ENCODE measurements at places on chromosomes 6 and 20.

- no peak for DNase-seq
These were observed 371.1 kb downstream of the DHX35 start for GRCh38 chr20:39333211-39333610.

DNA sequence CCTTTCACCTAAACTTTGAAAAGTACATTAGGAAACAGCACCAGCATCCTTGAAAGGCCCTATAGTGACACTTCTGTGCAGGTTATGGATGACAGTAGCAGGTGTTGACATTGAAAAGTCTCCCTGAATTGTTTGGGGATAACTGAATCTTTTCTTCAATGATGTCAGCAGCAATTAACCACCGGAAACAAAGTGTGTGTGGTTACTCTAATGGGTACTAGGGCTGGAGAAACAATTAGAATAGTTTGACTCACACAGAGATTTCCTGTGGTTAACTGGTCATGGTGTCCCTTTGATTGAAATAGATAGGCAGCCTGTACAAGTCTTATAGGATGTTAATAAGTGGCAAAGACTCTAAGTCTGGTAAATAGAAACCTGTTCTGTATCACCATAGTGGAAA is 189.1 kb downstream of the TBX18 start:
- peak; percentile 18 for DNase-seq

DNA sequence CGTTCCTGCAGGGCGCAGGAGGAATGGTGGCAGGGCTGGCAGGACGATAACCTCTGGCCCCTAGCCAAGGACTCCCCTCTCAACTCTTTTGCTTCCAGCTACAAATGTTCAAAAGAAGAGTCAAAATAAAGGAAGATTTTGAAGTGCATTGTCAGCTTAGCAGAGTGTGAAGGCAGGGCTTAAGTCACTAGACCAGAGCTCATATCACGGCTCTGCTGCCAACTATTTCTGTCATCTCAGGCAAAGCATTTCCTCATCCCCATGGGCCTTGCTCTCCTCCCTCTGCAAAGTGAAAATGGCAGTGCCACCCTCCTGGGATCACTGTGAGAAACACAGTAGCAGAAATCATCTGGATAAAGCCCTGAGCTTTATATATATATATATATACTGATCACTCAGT is 36.7 kb downstream of the CFAP61 start:
- no peak for DNase-seq

DNA sequence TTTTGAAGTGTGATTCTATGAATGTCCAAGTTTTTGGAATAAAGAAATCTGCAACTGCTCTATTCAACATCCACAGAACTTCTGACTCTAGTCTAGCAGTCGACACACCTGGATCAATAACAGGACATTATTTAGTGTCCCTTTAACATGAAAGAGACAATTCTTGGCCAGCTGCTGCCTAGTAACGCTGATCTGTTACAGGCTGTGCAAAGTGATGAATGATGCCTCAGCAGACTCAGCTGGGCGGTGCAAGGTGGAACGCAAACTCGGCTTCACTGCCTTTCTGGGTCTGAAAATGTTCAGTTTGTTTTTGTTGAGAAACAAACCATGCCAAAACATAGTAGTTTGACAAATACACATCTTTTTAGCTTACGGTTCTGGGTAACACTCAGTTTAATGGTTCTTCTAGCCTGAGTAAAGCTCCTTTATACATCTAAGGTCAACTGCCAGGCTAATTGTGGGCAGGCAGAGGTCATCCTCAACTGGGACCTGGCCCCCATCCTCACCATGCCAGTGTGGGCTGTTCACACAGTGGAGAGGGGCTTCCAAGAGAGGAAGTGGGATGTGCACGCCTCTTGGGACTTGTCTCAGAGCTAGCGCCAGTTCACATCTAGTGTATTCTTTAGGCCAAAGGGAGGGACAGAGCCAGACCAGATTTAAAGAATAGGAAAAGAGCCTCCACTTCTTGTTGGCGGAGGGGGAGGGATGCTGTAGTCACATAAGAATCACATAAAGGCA is 879.7 kb downstream of the QKI start:
- no peak for DNase-seq

- DNase-seq: no peak
These were observed 3.6 kb downstream of the HLA-DQA2 start for GRCh38 chr6:32744776-32745175.

DNA sequence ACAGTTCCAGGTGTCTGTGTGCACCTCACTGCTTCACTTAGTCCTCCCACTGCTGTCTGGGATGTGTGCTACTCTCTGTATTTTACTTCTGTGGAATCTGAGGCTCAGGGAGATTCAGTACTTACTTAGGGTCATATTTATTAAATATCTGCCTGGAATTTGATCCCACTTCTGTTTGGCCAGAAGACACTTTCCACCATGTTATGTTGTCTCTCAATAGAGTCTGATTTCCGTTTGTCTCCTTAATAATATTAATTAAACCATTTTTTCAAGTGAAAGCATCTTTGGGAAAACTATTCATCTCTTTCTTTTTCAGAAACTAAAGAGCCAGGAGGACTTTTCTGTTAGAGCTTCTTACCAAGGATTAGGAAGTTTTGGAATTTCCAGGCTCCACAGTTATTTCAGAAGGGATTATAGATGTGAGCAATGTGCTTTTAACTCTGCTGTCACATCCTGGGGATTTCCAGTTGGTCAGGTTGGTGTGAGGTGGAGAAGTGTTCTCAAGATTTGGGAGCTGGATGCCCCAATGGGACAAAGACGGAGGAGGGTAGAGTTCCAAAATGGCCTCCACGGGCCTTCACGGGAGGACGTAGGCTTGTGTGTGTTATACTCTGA is 156.8 kb upstream of the RALGAPA2 start:
- DNase-seq: no peak

GRCh38 chr20:57658833-57659516 is 38.7 kb upstream of the ZBP1 start:
- DNase-seq: no peak

- no peak for DNase-seq
These were observed 38.5 kb downstream of the EDN1 start for GRCh38 chr6:12328701-12329100.

DNA sequence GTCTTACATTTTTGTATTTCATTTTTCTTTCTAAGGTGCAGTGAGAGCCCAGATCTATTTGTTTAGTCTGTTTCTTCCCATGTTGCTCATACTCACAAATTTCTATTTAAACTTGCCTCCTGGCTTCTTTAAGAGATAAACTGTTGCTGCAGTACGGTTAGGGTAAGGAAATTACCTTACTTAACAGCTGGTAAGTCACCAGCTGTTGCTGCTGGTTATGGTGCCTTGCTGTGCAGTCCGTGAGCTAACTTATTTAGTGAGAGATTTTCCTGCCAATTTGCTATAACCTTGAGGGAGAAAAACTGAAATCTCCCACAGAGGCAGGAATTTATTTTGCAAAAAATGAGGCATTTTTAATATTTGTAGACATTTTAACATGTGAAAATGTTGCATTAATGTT is 261.0 kb downstream of the UST start:
- no peak for DNase-seq

- DNase-seq: no peak
These were observed 932 bp downstream of the PACRG start for GRCh38 chr6:162728706-162729105.

DNA sequence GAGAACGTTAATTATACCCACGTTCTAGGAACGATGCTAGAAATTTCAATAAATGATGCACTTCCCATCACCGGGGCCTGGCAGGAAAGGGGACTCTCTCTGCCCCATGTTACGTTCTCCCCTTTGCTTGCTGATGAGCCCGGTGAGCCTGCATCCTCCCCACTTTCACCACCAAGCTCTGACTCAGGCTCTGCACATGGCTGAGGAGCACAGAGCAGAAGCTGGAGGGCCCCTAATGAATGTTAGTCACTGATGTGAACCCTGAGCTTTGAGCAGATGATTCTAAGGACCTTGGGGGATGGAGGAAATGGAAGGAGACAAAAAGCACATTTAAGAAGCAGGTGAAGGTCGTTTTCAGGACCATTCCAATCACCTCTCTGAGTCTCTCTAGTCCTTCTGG is 468.2 kb upstream of the ARID1B start:
- no peak for DNase-seq

- DNase-seq: no peak
These were observed 537.4 kb downstream of the BCKDHB start for GRCh38 chr6:80643881-80644280.

- no peak for DNase-seq
These were observed 8.4 kb upstream of the ACSS1 start for GRCh38 chr20:25066386-25066785.

- DNase-seq: no peak
These were observed 45.6 kb downstream of the CENPW start for GRCh38 chr6:126385536-126385935.

GRCh38 chr6:114445846-114446245 is 103.0 kb upstream of the HS3ST5 start:
- no peak for DNase-seq

GRCh38 chr6:143087856-143088255 is 27.2 kb downstream of the AIG1 start:
- DNase-seq: no peak

- no peak for DNase-seq
These were observed at the start of gene PXDC1 for GRCh38 chr6:3751077-3751729. Gene PXDC1 (minus strand): TSS chr6:3751713. CDS start chr6:3751531, 182 bp downstream.

DNA sequence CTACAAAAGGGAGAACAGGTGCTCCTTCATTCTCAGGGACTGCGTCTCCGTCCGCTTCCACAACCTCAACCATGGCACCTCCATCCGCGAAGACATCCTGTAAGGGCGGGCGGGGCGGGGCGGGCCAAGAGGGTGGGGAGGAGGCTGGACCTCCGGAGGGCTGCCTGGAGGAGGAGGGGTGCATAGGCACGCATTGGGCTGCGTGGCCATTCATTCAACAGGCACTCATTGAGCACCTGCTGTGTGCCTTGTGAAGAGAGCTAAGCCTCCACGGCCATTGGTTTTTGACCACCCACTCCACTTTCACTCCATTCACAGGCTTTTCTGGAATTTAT is 435 bp downstream of the ZSWIM3 start:
- DNase-seq: no peak

- DNase-seq: no peak
These were observed 138.7 kb upstream of the EDN1 start for GRCh38 chr6:12151433-12151820.

GRCh38 chr6:84769306-84769705 is 4.9 kb upstream of the TBX18 start:
- no peak for DNase-seq

DNA sequence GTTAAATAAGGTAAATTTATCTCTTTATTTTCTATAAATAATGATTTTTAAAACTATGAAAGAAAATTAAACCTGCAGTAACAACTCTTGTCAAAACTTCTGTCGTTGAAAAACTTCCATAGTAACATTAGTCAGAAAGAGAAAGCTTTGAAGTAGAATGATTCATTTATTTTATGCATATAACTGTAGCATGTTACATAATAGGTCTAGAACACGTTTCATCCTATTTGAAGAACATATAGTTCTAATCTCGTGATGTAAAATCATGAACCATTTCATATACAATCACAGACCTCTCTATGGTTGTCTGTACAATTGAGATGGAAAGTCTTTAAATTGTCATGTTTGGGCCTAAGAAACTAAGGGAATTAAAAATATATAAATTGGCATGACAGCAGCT is 61.3 kb upstream of the MYLIP start:
- DNase-seq: no peak

DNA sequence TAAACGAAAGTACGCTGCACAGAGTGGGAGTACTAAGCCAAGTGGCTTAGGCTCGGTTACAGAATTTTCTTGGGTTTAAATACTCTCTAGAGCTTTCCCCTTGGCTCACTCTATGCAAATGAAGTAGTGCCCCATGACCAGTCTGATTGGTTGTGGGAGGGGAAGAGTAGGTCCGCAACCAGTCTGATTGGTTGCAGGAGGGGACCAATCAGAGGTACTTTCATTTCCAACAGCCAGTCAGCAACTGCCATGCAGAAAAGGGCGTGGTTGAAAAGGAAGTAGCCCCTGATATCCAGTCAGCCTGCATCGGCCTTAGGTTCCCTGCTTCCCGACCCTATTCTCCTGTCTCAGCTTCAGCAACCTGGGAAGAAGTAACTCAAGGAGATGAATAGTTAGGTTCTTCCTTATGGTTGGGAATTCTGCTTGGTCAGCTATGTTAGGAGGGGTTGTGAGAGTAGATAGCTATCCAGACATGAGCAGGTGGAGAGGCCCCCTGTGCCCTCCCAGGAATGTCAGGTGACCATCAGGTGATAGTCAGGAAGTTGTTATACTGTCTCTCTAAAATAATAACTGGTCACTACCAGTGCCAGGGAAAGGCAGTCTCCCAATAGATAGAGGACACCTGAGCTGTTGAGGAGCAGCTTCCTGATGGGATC is 57.4 kb downstream of the FARS2 start:
- no peak for DNase-seq

- DNase-seq: no peak
These were observed 224.8 kb upstream of the MAP3K7 start for GRCh38 chr6:90811596-90812226.

DNA sequence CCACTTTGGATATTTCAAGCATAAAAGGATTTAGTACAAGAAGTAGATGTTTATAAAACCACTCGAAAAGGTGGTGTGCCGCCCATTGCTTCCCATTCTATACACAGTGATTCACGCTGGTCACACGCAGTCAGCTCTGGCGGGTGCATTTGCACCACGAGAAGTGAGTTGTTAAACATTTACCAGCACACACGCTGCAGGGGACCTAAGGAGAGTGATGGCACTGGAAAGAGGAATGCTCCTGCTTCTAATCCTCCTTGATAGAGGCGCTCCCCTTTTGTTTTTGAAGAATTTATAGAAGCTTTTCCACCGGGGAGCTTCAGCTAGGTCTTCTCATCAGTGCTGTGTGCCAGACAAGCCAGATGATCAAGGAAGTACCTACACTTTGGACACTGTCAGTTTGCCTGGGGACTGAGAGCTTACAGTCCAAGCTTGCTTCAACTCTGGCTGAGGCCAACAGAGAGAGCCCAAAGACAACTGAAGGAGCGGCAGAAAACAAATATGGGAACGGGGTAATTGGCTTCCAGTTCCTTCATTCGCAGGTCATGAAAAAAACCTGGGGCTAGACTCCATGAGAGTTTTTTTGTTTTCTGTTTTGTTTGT is 31.2 kb downstream of the MUC22 start:
- no peak for DNase-seq

- DNase-seq: peak; percentile 41
These were observed 81.4 kb downstream of the SERAC1 start for GRCh38 chr6:158086504-158087223.

DNA sequence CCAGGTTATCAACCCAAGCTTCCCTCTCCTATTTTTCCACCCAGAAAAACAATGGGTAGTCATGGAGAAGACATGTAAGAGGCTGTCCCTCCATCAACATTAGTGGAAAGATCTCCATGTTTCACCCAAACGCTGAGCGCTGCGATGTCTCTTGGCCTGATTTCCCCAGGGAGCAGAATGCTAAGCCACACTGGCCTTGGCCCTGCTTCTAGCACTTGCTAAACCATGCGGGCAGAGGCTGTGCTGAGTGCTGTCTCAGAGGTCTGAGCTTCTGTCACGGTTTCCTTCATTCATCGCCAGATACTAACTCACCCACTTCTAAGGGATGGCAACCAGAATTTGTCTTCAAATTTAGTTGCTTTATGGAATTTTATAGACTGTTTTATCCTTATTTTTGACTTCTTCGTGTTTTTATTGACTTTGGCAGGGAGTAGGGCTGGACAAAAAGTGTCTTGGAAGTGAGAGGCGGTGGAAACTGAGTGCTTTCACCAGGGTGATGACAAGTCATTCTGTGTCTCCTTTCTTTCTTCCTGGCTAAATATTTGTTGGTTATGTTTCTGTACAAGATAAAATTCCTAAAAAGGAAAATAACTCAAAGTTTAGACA is 181.4 kb upstream of the UST start:
- DNase-seq: no peak

- DNase-seq: no peak
These were observed 140.8 kb upstream of the RIMS1 start for GRCh38 chr6:71745525-71745924.

GRCh38 chr20:64001607-64002011 is 20.7 kb downstream of the PRPF6 start:
- no peak for DNase-seq

Measured in fibroblast of skin of left biceps (primary cell).